ENCODE measurements at places on chromosomes 2 and 18.

- DNase-seq, result peak; percentile 81
Observed at GRCh38 chr2:136116151-136116812, 1.7 kb downstream of the CXCR4 start.

DNA sequence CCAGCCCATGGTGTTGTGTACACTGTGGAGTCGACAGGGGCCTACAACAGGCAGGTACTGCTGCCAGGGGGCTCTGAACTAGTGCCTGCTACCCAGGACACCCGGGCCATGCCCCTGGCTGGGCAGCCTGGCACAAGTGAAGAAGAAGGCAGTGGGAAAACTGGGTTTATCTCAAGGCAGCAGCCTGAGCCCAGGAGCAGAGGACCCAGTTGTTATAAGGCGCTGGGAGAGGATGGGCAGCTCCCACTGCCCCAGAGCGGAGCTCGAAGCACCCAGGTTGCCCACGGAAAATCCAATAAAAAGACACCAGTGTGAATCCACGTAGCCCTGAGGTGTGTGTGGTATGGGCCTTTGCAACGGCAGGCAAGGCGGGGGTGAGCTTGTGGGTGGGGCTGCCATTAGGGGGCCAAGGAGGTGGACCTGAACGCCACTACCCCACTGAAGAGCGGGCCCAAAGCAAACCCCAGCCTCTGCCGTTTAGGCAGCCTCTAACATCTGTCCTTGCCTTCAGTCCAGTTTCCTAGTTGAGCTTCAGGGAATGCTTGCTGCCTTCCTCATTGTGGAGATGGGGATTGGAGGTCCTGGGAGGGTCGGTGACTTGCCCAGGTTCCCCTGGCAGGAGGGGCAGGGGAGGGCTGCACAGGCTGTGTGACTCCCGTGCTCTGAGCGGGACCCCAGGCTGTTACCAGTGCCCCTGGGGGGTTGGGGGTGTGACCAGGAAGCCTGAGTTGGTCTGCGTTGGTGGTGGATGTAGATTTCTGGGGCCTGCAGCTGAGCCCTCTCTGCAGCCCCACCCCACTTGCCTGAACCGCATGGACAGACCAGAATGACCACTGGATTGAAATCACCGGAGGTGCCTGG is 16.0 kb downstream of the ARID5A start:
- peak; percentile 52 for DNase-seq

GRCh38 chr2:80893711-80894110 is 589.2 kb upstream of the LRRTM1 start:
- no peak for DNase-seq

DNA sequence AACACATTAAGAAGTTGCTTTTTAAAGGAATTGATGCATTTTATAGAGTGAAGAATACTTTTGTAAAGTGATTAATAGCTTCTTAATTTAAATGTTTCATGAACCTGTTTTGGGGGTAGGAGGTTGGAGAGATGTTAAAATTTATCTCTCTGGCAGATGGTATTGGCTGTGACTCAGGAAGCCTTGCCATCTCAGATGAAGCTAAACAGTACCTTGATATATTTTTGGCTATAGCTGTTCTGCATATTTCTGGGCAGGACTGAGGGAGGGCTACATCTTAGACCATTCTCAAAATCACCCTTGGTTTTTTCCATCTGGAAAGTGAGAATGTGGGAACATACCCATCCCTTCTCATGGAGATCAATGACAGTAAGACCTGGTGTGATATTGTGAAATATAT is 13.4 kb downstream of the CAPN14 start:
- DNase-seq, result no peak

- DNase-seq, result no peak
Observed at GRCh38 chr18:62539284-62540165, 16.7 kb downstream of the ZCCHC2 start.

- no peak for DNase-seq
Observed at GRCh38 chr18:71011389-71011788, 722.5 kb downstream of the SOCS6 start.

DNA sequence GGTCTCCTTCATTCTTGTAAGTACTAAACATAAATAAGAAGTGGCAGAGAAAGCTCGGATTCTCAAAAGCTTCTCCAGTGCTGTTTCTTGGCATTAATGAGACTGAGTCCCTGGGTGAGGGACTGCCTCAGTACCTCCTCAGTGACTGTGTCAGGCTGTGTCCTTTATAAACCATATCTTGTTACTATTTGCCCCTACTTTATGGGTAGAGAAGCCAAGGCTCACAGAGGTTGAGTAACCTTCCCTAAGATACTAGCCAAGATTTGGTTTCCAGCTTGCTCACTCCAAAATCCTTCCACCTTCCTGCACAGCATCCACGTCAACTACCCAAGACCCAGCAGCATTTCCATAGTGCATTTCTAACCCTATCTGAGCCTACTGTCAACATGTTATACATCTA is 55.6 kb downstream of the THUMPD2 start:
- no peak for DNase-seq

- DNase-seq, result no peak
Observed at GRCh38 chr2:11234309-11234708, 79.0 kb downstream of the SLC66A3 start.

DNA sequence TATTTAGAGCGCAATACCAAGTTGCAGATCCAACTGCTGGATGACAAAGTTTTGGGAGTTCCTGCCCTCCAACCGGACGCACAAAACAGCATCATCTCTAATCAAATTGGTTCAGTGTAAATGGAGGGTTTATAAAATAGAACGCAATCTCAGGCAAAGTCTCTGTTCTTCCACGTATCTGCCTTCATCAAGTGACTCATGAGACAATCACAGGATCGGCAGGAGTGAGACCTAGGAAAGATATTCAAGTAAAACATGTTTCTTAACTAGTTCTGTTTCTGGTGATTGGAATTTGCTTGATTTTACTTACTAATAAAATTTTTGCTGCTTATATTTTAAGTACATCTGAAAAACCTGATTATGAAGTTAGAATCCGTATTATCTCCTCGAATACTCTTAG is 7.6 kb downstream of the FZD5 start:
- DNase-seq, result no peak

- DNase-seq, result no peak
Observed at GRCh38 chr18:13493079-13493478, 233.3 kb downstream of the FAM210A start.

GRCh38 chr2:187709065-187709464 is 154.8 kb upstream of the TFPI start:
- no peak for DNase-seq

GRCh38 chr18:43681661-43682060 is 404.4 kb upstream of the SYT4 start:
- no peak for DNase-seq

DNA sequence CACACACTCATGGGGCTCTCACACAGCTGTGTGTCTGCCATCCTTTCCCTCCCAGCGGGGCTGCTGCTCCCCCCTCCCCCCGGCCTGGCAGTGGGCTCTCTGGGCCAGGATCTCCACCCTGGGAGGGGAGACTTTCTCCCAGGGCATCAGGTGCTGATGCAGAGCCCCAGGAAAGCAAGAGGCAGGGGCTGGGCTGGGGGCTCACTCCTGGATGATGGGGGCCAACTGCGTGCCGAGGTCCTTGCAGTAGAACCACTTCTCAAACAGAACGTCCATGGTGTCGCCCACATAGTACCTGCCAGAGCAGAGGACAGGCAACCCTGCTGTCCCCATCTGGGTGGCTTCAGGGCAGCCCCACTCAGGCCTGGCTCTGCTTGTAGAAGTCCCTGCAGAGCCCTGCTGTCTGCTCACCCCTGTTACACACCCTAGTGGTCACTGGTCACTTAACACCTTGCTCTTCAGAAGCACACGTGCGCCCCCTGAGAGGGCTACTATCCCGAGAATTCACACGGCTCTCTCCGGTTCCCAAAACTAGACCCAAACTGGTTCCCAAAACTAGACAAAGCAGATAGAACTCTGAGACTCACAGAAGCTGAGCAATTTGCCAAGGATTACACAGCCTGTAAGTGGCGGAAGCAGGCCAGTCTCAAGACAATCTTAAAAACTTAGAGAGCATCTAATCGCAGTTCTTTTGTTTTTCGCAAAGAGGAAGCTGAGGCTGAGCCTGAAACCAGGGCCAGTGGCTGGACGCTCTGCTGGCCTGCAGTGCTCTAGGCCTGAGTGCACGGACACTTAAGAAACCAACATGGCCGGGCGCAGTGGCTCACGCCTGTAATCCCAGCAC is 6.6 kb upstream of the OXER1 start:
- no peak for DNase-seq

- no peak for DNase-seq
Observed at GRCh38 chr2:207448006-207448405, 81.8 kb upstream of the CREB1 start.

- no peak for DNase-seq
Observed at GRCh38 chr2:162029287-162029901, 44.6 kb downstream of the DPP4 start.

DNA sequence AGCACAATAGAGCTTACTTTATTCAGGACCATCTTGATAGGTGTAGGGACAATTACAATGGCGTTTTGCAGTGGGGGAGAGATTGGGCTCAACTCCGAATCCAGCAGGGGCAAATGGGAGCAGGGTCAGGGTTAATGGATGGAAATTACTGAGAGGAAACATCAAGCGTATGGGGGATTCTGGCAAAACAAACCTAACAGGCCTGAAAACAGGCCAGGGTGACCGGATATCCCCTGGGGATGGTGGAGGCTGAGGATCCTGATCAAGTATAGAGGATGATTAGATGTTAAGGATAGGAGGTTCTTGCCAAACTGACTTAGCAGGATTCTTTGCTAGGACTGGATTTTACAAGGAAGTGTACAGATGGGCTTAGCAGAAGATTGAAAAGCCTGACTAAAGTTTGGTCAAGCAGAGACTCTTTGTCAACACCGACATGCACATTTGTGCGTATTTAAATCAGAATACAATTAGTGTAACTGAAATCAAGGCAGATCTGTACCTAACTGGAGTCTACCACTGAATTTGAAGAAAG is 54.5 kb upstream of the GPR45 start:
- no peak for DNase-seq
